ENCODE measurements at places on chromosomes 6 and 20.
A peak's percentile ranks its signal among the peaks of the same experiment; 100 is the strongest.

- DNase-seq: peak; percentile 86
Observed at GRCh38 chr6:154410619-154411072, 54.0 kb upstream of the IPCEF1 start.

DNA sequence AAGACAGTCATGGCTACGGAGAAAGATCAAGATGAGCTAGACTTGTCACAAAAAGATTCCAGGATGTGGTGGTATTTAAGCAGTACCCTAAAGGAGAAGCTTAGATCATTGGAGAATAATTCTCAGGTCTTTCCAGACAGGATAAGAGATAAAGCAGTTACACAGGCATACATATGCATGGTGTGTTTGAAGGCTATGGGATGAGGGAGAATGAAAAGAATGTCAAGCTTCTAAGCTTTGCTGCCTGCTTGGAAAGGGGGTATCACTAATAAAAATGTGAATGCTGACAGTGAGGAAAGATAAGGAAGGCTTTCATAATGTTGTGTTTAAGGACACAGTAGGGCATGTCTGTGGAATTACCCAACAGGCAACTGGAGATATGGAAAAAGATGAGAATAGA lies 28.1 kb downstream of the RWDD2A start:
- DNase-seq: no peak

DNA sequence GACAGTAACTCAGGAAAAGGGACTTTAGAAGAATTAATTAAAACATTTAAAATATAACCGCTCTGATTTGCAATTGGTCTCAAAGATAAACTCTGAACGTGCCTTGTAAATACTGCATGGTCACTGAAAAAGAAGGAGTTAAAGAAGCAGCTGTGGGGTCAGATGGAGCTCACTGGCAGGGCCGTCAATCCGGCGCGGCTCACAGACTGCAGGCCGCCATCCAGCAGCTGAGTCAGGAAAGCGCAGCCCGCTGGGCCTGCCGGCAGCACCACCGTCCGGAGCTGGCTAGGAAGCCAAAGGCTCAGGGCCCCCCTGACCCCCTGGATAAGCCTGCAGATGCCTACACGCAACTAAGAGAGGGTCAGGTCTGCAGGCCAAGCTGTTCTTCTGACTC lies 54.2 kb upstream of the FRMD1 start:
- no peak for DNase-seq

DNA sequence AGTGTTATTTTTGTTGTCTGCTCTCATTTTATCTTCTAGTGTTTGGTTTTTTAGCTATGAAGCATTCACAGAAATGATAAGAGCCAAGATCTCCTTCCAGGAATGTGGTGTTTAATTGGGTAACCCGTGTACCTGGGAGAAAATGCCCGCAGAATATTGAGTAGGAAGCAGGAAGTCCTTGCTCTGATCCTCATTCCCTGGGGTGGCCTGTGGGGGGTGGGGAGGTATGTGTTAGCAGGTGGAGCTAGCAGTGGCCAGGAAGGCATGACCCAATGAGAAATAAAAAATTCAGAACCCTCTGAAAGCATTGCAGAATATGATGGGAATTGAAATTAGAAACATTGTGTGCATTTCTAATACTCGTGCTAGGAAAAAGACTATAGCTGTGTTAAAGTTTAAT lies 100.8 kb downstream of the DTD1 start:
- DNase-seq: no peak

DNA sequence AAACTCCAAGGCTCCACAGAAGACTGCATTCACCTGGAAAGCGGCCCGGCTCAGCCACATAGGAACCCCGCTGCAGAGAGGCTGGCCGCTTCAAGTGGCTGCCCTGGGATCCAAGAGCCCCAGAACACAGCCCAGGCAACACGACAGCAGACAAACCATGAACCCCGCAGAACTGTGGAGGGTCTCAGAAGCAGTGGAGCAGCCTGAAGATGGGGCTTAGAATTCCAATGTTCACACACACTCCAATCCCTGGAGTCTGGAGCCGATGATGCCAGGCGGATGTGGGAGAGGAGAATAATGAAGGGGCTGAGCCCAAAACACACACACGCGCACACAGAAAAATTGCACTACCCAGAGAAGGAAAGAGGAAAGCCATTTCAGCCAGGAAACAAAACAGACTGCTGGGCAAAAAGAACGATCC lies 52.4 kb downstream of the NINL start:
- DNase-seq: no peak

- no peak for DNase-seq
Observed at GRCh38 chr6:138162111-138162954, 594 bp downstream of the ARFGEF3 start.

DNA sequence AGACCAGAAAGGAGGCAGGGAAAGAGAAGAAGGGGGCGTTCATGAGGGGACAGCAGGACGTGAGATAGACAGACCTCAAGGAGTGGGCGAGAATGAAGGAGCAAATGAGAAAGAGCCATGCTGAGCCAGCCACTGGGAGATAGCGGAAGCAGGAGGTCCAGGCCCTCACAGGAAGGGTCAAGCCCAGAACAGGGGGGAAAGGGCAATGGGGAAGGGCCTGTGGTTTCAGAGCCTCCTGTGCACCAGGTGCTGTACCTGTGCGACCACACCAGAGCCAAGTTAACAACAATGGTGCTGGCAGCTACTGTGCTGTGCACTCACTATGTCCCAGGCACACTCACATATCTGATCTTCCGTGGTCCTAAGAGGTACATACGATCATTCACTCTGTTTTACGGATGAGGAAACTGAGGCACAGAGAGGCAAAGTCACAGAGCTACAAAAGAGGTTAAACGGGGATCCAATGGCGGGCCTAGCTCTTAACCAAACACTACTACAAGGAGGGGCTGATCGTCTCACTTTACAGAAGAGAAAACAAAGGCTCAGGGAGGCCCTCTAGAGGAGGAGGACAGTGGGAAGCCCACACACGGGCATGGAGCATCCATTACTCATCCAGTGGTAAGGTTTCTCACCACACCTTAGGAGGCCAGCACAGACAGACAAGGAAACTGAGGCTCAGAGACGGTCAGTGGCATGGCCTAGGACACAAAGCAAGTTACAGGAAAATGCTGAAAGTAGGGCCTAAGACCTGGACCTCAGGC lies 129.1 kb downstream of the PREX1 start:
- DNase-seq: no peak

DNA sequence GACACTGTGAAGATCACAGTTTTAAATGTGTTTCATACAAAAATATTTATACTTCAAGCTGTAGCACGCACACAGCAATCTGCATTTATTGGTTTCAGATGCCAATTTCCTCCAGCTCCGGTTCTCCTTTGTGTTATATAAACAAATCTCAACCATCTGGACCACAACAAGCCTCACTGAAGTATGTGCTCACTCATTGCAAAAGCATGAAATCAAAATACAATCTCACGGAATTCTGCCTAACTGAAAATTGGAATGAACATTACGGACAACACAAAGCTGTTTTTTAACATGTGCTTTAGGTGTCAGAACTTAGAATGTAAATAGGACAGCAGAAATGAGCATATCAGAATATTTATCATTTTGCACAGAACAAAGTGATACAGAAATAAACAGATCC lies 38.0 kb downstream of the RCAN2 start:
- no peak for DNase-seq

GRCh38 chr6:56787209-56787608 lies 144.5 kb upstream of the DST start:
- DNase-seq: no peak

- no peak for DNase-seq
Observed at GRCh38 chr6:1784422-1784884, 174.7 kb downstream of the FOXC1 start.

DNA sequence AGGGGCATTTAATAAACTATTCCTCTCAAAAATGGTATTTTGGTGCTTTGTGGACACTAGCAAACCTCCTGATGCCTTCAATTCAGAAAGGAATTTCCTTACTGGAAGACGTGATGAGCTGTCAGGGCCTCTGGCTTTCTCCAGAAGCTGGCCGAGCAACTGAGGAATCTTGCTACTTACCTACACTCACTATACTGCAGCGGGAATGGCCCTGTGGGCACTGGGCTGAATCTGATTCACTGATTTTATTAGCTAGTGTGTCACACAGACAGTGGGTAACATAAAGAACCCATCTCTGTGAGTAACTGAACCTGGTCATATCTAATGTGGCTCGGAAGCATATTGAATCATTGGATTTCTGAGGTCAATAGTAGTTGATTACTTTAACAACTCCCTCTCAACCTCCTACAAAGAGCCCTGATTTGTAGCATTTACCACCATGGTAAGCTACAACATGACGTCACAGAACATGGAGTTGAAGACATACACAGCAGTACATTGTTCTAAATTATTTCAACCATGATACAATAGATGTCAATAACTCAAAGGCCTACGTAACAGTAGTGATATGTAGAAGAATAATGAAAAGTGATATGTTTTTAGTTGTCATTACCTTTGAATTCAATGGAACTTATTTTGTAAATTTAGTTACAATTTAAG lies 232.1 kb downstream of the SYNE1 start:
- no peak for DNase-seq

DNA sequence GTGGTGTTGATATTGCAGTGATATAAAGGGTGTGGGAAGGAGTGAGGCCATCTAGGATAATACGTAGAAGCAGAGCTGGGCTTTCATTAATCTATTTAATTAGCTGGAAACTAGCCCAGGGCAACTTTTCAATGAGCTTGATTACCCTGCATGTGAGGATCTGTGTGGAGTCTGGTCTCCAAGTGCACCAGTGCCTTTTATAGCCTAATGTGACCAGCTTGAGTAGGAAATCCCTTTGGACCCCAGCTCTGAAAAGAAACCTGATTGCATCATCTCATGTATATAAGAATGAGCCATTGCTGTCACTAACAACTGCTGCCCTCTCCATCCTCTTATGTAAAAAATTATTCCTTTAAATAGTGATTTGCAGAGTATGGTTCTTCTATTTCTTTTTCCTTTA lies 72.6 kb downstream of the CD109 start:
- no peak for DNase-seq

DNA sequence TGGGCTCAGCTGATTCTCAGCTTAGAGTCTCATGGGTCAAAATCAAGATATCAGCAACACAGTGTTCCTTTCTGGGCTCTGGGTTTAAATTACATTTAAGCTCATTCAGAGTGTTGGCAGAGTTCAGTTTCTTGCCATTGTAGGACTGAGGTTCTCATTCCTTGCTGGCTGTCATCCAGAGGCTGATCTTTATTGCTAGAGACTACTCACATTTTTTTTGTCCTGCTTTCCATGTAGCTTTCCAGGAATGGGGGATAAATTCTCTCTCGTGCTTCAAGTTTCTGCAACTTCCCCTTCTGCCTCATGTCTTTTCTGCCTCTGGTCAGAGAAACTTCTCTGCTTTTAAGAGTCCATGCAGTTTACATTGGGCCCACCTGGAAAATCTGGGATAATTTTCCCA lies 86.9 kb downstream of the RFX6 start:
- no peak for DNase-seq

DNA sequence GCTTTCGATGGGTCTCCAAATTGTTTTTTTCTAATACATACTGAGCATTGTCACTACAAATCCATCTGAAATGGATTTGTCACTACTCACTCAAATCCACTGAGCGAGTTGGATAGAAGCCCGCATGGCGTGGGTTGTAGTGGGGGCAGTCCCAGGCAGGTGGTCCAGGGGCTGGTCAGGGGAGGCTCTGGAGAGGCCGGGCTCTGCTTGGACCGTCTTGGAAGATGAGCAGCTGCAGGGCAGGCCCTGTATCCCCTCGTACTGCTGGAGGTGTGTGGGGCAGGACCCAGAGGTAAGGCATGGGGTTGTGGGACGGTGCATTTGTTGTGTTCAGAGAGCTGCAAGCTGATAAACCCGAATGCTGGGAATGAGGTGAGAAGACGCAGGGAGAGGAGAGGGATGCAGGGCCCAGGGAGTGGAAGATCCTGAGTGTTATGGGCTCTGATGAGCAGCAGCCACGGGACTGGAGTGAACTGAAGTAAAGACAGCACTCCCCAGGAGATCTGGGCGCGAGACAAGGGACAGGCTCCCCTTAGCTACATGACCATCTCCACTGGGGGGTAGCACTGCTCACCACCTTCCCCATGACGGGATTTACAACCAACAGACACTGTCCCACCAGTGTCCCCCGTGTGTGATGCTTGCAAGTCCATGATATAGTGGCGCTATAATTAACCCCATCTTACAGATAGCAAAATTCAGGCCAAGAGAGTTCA lies 45.9 kb downstream of the PSMG4 start:
- DNase-seq: no peak

GRCh38 chr6:111687652-111688051 lies 82.0 kb upstream of the TRAF3IP2 start:
- no peak for DNase-seq

DNA sequence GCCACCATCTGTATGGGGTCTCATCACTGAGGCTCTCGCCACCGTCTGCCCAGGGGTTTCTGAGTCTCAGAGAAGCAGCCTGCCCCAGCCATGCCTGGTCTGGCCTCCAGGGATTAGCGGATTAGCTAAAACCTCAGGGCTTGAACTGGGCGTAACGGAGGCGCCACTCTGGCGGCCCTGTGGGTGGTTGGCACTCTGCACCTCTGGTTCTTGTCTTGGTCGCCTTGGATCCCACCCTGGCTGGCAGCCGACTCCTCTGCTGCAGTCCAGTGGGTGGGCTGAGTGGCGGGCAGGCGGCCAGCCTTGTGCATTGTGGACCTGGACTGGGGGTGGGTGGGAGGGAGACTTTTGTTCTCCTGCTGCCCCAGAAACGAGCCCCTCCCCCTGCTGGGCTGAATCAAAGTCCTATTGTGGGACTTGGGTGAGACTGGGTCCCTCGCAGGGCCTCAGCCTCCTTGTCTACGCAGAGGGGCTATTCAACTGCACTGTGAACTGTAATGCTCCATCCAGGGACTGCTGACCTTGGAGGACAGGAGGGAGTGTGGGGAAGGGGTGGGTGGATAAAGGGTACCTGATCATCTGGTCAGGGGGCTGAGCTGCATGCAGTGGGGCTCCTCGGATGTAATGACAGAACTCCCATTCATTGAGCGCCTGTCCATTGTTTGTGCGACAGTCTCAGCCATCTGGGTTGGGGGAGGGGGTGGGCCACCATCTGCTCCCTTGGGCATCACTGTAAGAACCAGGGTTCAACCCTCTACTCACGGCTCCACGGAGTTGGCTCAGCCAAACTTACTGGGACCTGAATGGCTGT lies 23.9 kb downstream of the SUN5 start:
- DNase-seq: no peak

GRCh38 chr6:90296341-90297114 lies at the start of gene BACH2:
Gene BACH2, minus strand, starts transcription at chr6:90296843. Its CDS starts 287,999 bp downstream, at chr6:90008844.
- peak; percentile 88 for DNase-seq

DNA sequence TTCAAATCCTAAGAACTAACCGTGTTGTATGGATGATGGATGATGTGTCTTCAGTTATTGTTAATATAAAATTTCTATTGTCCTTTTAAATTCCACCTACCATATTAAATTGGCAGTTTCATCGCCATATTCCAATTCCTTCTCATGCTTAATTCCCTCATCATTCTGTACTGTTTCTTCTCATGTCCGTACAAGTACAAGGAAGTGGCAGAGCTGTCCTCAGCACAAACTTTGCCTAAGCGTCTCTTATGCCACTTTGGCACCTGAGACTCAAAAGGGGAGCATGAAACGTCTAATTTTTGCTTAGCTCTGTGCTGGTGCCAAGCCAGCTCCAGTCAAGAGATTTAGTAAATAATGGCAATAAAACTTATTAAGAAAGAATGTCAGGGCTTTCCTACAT lies 158.2 kb upstream of the LAMA2 start:
- no peak for DNase-seq

GRCh38 chr6:113361014-113361645 lies 496.0 kb upstream of the MARCKS start:
- DNase-seq: no peak

Data from T-helper 2 cell (primary cell).